Activated T-cell treated with anti-CD3 and anti-CD28 coated beads, Interleukin-2, amount 50 U/mL, for 24 hours (primary cell): ENCODE measurements at places on chromosomes 1 and 21.

DNA sequence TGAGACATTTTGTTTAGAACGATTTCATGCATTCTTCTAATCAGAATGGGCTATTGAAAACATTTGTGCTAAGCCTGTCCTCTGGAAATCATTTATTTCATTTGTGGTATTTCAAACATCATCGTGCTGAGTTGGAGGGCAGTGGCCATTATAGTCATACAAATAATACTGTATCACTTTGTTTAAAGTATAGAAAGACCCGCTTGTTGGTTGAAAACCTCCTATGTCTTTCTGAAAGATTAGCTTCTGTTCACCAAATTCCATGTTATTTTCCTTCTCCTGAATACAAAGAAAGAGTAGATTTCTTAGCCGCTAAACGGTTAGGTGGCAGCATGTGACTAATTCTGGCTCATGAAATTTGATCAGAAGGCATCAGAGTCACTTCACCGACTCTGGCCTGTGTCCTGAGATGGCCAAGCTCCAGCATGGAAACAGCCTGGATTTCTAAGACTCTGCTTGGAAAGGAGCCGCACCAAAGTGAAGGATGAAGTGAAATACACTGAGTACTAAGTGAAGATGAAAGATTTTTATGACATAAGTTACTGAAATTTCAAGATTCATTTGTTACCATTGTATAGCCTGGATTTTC is 355.1 kb downstream of the USP25 start:
- DNase-seq, result no peak

DNA sequence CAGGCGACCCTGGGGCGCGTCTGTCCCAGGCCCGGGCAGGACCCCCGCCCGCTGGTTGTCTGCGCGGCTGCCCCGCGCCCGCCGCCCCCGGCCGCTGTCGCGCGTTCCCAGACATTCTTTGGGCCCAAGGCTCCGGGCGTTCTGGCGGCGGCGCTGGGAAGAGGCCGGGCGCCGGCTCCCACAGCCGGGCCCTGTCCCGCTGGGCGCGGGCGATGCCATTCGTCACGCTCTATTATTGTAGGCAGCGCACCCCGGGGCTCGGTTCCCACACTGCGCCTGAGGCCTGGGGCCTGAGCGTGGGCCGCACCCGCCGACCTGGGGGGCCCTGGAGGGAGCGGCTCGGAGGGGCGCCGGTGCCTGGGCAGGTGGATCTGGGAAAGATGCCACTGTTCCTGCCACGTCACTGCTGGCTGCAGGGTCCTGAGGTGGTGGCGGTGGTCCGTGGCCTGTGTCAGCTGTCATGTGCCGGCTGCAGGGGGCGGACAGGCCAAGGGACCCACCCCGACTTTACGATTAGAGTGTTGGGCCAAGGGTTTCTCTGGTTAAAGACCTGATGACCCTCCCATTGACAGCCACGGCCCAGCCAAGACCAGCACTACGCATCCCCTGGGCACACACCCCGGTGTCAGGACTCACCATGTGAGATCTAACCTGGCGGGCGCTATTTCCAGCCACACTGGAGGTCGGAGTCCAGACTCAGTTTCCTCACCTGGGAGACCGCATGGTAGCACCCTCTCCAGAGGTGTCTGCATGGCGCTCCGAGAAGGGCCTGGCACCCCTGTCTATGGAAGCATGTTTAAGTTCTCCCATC is 55.1 kb upstream of the ADARB1 start:
- no peak for DNase-seq

DNA sequence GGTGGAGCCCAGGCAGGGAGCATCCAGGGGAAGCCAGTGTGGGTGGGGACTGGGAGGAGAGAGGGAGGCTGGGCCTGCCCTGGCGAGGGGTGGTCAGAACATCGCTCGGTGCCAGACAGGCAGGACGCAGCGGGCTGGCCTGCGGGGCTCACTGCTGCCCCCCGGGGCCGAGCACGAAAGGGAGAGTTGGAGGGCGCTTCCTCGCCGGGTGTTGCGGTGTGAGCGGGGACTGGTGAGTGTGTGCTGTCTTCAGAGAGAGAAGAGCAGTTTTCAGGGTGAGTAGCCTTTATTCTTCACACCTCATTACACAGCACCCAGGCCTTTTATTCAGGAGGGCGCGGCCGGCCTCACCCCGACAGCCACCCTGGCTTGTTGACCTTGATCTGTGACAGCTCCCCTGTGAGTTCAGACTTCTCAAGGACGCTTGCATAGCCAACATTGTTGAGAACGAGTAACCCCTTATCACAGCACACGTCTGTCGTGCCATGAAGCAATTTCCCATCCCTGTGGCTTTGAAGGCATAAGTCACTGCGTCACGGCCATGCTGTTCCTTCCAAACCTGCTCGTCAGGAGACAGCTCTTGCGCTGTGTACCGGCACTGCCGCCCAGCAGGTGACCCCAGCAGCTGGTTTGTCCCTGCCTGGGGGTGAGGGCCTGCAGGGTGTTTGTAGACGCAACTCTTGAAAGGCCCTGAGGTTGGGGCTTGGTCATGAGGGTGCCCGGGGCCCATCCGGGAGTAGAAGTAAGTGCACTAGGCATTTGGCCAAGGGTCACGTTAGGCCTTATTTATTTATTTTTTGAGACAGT is 54.6 kb downstream of the PRKCZ start:
- DNase-seq, result no peak

GRCh38 chr21:25328736-25329135 is 278.5 kb downstream of the MRPL39 start:
- no peak for DNase-seq

DNA sequence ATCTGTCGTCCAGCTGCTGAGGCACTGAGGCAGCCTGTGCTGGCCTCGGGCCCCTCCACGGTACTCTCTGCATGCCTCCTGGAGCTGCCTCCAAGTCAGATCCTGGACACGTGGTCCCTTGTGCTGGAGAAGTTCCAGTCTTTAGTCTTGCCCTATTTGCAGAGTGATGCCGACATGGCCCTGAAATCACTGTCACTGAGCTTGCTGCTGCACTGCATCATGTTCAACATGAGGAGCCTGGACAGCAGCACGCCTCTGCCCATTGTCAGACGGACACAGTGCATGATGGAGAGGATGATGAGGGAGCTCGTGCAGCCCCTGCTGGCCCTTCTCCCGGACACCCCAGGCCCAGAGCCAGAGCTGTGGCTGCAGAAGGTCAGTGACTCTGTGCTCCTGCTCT is 10.0 kb downstream of the URB2 start:
- no peak for DNase-seq

GRCh38 chr1:237670302-237670701 is 220.4 kb downstream of the ZP4 start:
- DNase-seq, result no peak

- no peak for DNase-seq
These were observed 65.4 kb downstream of the TIAM1 start for GRCh38 chr21:31278511-31279130.

DNA sequence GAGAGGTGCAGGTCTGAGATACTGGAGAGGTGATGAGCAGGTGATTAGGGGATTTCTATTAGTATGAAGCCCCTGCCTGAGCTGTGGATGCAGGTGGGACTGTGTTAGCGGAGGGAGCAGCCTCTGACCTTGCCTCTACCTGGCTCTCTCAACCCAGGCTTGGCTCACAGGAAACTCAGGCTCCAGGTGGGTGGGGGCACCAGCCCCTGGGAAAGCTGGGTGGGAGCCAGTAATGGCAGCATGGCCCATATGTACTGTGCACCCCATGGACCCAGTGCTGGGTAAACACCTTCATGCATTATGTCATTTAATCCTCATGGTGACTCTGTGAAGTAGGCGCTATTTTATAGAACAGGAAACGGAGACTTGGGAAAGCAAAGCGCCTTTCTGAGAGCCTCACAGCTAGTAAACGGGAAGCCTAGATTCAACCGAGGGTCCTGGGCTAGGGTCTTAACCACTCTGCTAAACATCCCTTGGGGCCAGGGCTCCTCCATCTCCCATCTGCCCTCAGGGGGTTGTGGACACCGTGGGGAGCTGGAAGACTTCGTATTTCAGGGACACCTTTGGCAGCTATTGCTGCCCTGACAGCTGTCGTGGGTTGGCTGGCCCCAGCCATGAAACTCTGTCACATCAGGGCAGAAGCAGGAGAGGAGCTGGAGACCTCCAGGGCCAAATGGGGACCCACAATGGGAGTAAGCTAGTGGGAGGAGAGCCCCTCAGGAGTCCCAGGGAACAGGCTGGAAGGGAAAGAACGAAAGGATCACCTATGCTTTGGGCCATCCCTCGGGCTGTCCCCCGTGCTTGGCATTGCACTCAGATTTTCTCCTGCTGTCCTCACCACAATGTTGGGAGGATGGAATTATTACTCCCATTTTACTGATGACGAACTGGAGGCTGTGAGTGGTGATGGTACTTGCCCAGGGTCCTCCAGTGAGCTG is 59.6 kb upstream of the CSF3R start:
- DNase-seq, result no peak

DNA sequence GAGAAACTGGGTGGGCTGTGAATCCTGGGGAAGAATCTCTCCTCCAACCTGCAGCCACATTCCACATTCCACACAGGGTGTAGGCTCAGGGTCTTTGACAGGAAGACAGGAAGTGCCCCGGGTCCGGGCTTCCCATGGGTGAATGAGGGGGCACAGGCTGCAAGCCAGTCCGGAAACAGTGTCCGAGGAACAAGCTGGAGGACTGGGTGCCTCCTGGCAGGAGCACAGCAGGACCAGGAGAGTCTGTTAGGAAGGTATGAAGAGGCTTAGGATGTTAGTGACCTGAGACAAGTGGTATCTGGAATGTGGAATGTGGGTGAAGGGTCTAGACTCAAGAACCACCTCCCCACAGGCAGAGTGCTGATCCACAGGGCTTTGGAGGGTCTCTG is 121.0 kb upstream of the CD34 start:
- DNase-seq, result no peak

GRCh38 chr1:23978805-23979204 is 1.3 kb downstream of the SRSF10 start:
- DNase-seq, result no peak

DNA sequence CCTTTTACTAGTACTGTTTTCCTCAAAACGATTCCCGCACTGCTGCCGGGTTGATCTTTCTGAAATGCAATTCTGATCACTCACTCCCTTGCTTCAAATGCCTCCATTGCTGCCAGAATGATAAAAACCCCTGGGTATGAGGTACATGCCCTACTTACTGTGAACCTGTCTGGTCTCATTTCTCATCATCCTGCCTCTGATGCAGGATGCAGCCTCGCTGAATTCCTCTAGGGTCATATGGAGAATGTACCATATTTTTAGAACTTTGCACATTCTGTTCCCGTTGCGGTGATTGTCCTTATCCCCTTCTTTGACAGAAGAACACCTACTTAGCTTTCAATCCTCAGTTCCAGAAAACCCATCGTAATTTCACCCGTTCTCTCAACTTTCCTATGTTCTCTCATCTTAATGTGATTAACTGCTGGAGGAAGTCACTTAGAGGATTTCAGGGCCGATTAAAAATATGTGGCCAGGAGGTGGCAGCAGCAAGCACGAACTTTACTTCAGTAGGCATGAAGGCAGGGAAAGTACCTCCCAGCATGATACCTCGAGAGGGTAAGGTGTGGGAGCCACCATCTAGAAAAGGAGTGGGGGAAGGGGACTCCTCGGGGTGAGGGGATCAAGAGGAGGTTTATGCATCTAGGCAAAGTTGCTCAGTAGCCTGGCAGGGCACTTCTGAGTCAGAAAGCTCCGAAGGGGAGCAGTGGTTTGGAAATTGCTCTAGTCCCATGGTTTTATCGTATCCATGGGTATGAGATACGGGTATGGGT is 361.5 kb upstream of the ZP4 start:
- no peak for DNase-seq

DNA sequence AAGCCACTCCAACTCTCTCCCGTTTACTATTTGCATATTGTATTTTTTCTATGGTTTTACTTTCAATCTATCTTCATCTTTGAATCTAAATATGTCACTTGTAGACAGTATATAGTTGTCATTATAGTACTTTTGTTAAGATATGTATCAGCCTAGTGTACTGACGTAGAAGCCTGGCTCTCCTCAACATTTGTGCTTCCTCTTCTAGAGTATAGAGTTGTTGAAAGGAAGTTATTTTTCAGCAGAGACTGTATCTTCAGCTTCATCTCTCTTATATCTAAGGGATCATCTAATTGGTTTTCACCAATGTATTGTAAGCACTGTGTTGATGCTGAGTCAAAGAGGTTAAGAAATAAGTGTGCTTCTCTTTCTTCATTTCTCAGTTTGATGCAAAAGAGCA is 192.8 kb downstream of the LMO4 start:
- no peak for DNase-seq

DNA sequence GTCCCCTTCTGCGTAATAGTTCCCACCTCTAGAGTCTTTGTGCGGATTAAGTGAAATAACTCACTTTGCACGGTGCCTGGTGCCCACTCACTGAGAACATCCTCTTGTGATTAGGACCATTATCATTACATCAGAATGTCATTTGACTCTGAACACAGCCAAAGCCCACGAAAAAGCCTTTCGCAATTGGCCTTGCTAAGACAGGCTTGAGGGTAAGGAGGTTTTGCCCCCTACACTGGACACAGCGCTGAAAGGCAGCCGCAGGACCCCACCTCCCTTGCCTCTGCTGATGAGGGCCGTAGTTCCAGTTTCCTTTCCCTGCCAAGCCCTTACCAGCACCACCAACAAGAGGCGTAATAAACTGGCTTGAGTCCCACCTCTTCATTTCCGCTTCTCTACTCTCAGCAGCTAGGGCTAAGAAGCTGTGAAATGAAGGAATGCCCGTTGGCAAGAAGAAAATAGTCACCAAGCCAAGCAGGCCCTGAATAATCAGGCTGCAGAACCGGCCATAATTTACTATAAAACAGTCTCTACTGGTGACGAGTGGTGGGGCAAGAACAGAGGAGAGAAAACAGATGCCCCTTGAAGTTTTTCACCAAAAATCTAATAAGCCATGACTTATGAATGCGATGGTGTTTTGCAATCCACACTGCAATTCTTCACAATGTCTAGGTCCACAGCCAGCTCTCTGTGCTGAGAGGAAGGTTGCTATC is 53.1 kb downstream of the SH3GLB1 start:
- DNase-seq, result no peak

GRCh38 chr1:29133861-29134694 is 10.4 kb upstream of the TMEM200B start:
- DNase-seq, result no peak

DNA sequence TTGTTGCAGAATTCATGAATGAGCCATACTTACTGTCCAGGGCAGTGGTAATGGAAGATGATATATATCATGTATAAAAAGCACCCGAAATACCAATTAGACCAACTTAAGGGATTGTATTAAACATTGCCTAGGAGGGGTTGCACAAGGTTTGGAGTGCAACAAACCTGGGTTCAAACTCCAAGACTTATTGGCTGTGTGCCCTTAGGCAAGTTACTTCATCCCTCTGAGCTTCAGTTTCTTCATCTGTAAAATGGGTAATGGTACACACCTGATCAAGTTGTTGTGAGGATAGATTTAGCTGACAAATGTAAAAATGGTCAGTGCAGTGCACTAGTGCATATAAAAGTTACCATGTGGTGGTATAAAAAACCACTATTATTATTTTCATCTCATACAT is 9.8 kb upstream of the PPP1R15B start:
- no peak for DNase-seq

DNA sequence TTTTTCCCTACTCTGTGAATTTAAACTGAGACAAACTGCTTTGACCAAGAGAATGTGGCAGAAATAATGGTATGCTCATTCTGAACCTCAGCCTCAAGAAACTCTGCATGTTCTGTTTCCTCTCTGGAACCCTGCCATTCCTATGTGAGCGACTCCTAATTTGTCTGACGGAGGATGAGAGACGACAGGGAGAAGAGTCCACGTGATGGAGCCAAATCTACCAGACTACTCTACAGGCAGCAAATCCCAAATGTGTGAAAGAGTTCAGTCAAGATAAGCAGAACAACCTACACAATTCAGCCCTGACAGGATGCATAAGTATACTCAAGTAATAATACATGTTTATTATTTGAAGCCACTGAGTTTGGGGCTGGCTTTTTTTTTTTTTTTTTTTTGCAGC is 153.5 kb downstream of the DPYD start:
- DNase-seq, result no peak

GRCh38 chr1:32716312-32717148 is 14.0 kb upstream of the SYNC start:
- DNase-seq, result peak; percentile 52
